ENCODE measurements at places on chromosomes 3 and 15.

DNA sequence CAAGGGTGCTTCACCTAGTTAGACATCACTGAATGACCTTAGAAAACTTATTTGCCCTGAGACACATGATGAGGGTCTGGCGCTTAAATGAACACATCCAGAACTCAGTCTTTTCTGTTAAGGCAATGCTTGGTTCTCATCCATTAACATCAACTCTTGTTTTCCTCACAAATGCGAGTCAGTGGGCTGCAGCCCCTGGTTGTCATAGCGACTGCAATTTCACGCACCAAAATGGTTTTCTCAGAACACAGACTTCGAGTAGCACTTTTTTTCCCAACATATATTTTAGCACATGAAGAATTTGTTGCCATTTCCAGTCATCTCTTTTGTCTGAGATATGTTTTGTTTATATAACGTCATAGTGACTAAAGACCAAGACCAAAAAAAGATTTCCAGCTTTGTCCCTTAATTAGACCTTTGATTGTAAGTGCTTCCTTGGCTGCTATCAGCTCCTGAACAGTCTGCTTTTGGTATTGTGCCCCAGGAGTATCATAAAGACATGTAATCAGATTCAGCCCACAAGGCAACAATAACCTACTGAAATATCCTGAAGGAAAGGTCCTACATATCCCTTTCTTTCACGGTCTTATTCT is 68.5 kb downstream of the GPR176 start:
- no peak for DNase-seq

GRCh38 chr3:113615976-113616375 is 80.5 kb downstream of the USF3 start:
- no peak for DNase-seq

GRCh38 chr3:187983484-187984124 is 170.4 kb upstream of the LPP start:
- no peak for DNase-seq

GRCh38 chr15:38042211-38042610 is 107.8 kb downstream of the TMCO5A start:
- no peak for DNase-seq
